ENCODE measurements at places on chromosomes 12 and 14.

DNA sequence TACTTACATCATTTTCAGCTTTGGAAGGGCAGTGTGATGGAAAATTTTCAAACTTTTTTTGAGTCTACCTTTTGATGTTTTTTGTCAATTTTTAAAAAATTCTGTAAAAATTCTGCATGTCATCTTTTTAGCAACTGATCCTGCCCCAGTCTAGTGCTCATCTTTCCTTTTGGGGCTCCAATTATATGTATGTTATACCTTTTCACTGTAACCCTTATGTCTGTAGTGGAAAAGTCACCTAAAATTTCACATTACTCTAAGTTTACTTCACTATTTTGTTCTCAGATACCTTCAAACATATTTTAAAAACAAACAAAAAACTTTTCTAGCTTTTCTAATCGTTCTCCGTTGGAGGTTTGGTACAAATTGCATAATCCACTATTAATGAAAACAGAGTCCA lies 32.5 kb upstream of the MYRFL start:
- DNase-seq = no peak

DNA sequence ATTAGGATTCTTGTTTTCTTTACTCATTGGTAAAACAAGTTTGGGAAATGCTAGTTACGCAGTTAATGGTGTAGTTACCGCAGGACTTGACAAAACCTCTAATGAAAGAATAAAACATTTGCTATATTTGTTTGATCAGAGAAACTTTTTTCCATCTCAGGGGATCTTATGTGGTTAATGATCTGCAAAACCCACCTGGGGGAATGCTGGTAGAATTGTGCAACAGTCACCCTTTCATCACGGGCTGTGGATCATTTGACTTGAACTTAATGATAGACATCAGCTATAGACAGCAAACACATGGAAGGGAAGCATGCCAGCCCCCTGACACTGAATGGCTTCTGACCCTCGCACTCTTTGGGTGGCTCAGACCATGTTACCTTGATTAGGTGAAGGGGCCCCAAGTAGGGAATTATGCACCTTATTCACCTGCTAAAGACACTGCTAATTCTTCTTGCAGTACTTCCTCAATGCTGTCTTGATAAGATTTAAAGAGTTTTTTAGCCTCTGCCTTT lies 84.2 kb downstream of the PDE3A start:
- no peak for DNase-seq

- DNase-seq = no peak
Observed at GRCh38 chr14:52692248-52692962, 3.0 kb downstream of the ERO1A start.

DNA sequence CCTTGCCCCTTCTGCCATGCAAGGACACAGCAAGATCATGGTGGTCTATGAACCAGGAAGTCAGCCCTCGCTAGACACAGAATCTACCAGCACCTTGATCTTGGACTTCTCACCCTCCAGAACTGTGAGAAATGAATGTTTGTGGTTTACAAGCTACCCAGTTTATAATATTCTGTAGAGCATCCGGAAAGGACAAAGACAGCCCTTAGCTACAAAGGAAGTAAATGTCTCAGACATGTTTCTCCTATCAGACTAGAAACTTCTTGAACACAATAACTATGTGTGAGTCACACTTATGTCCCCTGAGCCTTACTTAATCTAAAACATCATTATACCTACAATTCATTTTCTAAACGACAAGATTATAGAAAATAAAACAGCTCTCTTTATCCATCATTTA lies 176.7 kb downstream of the KLHL28 start:
- DNase-seq = no peak

DNA sequence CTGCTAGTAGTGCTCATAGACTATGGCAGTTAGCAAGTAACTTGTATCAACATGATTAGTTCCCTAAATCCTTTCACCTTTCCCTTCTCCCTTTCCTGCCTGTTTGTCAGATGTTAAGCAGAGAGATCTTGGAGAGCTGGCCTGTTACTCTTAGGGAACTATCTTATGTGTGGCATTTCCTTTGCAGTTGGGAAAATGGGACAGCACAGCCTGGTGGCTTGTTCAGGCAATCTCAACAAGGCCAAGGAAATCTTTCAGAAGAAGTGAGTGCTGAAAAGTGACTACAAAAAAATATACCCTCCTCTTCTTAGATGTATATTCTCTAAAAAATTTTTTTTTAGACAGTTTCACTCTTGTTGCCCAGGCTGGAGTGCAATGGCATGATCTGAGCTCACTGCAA lies 7.4 kb downstream of the PARP2 start:
- DNase-seq = no peak

GRCh38 chr12:131528144-131528543 lies 182.7 kb upstream of the SFSWAP start:
- DNase-seq = no peak

- no peak for DNase-seq
Observed at GRCh38 chr14:59356767-59357166, 108.4 kb downstream of the GPR135 start.

- DNase-seq = no peak
Observed at GRCh38 chr12:121182222-121182893, 27.6 kb upstream of the P2RX4 start.

DNA sequence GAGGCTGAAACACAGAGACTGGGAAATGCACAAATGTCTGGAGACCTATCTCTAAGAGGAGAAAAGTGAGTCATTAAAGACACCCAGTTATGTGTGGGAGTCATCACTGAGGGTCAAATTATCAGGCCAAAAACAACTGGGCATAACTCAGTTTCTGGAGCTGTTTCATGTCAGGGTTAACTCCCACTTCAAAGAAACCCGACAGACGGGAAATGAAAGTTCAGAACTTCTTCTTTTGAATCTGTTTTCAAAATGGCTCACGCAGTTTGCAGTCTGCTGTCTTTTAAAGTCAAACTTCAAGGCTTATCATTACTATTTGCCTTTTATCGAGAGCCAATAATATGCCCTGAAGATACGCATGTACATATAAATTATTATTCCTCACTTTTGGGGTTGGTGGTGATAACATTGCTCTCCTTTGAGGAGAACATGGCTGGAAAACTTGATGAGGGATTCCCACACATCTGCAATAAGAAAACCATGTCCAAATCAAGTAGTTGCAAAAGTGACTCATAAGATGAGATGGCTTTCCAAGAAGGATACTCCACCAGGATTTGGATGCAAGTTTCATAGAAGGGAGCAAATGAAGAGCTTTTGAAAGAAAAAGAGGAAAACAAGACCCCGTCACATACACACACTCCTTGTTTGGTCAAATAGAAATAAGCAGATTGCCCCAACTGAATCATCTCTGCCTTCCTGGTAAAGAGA lies 341.4 kb downstream of the ADAMTS20 start:
- no peak for DNase-seq

- DNase-seq = no peak
Observed at GRCh38 chr14:50083467-50084337, 32.7 kb downstream of the VCPKMT start.

DNA sequence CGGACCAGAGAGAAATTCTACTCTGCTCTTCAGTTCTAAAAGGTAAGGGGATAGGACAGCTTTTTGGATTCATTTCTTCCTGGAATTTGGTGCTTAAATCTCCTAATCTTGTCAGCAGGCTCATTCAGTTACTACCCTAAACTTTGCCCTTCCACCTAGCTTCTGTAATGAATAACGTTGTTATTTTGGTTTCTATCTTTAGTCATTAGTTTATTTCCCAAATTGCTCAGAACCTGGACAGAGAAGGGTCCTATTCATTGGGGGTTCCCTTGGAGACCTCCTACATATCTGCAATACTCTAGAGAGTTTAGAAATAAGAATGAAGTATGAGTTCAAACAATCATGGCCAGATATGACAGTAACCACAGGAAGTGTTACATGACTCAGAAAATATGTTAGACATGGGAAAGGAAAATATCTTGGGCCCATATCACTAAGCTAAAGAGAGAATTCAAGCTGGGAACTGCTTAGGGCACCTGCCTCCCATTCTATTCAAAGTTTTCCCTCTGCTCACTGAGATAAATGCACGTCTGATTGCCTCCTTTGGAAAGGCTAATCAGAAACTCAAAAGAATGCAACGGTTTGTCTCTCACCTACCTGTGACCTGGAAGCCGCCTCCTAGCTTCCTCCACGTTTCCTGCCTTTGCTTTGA lies 87.9 kb downstream of the GAS2L3 start:
- no peak for DNase-seq
